Karpas-422 (cell line): ENCODE measurements at places on chromosomes 5 and 9. TPM values are rescaled to one million over a fixed set of nuclear protein-coding genes. Genes with fewer than 3 reads are reported as not detected.

ITGA1 gene
- not detected in 2 replicates for total RNA-seq

CMYA5 gene
- 0.04 and 0.45 TPM in 2 replicates for total RNA-seq

IFNK gene
- total RNA-seq = not detected in 2 replicates

NUDT12 gene
- total RNA-seq = not detected in 2 replicates

GRCh38 chr5:137710086-137710485 is 25.8 kb downstream of the KLHL3 start:
- no peaks in the 10 kb centered on the region for H3K36me3 ChIP-seq
- H3K27ac ChIP-seq = no peak overlapping the region
- DNase-seq = no peak
- no peak overlapping the region for H3K4me3 ChIP-seq

DNA sequence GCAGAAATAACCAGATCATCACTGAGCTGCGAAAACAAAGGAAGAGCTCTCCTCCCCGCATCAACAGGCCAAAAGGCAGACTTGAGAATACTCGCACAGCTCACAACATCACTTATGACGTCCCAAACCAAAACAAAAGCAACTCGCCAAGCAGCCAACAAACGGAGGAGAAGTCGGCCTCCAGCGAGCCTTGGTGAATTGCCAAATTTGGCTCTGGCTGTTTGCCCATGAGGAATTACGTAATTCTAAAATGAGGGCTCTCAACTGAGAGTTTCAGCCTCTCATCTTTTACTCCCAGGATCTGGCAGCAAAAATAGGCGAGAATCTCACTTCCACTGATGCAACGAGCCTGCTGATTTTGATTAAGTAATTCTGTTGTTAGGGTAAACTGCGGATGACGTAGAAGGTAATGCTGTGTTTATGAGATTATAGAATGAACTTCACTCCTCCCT is 51.7 kb upstream of the SEMA6A start:
- H3K4me3 ChIP-seq = no peak overlapping the region
- DNase-seq = no peak
- H3K27ac ChIP-seq = no peak overlapping the region
- H3K4me1 ChIP-seq = no peaks in the 10 kb centered on the region
- no peaks in the 10 kb centered on the region for H3K36me3 ChIP-seq

DNA sequence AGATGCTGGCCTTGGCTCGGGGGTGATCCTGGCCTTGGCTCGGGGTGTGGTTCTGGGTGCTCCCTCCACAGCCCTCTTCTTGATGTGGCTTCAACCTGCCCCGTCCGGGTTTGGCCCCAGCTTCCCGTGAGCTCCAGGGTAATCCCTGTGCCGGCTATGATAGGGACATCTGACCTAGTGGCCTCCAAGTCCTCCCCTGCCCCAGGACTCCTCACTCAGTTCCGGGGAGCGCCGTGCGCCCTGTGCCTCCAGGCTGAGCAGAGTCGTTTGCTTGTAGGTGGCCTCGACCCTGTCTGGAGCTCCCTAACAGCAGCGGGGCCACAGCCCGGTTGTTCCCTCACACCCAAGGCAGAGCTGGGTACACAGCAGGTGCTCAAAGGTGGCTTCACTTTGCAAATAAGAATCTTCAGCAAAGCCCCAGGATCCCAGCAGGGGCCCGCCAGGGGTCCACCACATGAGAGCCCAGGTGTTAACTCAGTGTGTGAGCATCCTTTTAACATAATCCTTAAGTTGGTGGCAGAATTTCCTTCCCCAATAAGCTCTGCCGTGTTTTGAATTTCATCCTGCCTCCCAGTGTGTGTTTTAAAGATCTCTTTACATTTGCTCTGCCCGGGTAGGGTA is 32.3 kb upstream of the CEP72 start:
- no peaks in the 10 kb centered on the region for H3K36me3 ChIP-seq
- no peaks in the 10 kb centered on the region for H3K27me3 ChIP-seq
- no peak overlapping the region for H3K4me3 ChIP-seq
- no peak overlapping the region for H3K27ac ChIP-seq

GRCh38 chr9:135978642-135979546 is 17.7 kb upstream of the UBAC1 start:
- DNase-seq = no peak
- peaks cover 9% of the 10 kb centered on the region for H3K4me1 ChIP-seq
- H3K36me3 ChIP-seq = no peaks in the 10 kb centered on the region
- H3K4me3 ChIP-seq = no peak overlapping the region
- H3K27ac ChIP-seq = no peak overlapping the region
- H3K27me3 ChIP-seq = no peaks in the 10 kb centered on the region

DNA sequence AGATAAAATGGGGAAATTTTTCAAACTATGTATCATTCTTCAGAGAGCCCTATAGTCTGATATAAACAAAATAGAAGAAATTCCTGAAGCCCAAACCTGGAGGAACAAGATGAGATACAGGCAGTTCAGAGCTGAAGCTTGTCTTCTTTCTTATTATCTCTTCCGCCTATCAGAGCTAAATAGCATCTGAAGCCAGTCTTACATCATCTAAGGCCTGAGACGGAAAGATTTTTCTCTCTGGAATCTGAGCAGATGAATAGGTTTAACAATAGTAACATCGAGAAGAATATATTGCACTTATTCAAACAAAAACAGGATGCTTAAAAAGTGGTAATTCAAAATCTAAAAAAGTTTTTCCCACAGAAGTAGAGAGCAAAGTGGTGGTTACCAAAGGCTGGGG is 59.8 kb downstream of the LPAR1 start:
- no peaks in the 10 kb centered on the region for H3K27me3 ChIP-seq
- H3K27ac ChIP-seq = no peak overlapping the region

GRCh38 chr9:33921967-33922895 is 105.3 kb downstream of the UBE2R2 start:
- H3K36me3 ChIP-seq = peaks cover 38% of the 10 kb centered on the region; the same call in 1 of the 2 replicates
- no peak overlapping the region for H3K4me3 ChIP-seq
- no peak overlapping the region for H3K27ac ChIP-seq
- no peaks in the 10 kb centered on the region for H3K27me3 ChIP-seq
- peak; percentile 72 for DNase-seq

DNA sequence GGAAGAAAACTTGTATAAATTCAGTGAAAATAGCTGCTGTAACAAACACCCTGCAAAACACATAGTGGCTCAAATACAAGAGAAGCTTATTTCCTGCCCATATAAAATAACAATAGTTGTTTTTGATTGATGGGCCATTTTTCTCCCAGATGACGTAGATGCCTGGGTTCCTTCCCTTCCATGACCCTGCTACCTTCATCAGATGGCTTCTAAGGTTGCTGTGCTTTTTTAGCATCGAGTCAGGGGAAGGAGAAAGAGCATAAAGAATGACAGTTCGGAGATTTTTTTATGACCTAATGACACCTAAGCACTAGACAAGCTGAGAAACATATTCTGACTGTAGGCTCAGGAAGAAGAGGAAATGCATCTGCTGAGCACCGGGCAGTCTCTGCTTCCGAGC is 34.7 kb upstream of the DPYSL3 start:
- H3K4me3 ChIP-seq = no peak overlapping the region
- H3K4me1 ChIP-seq = peaks cover 22% of the 10 kb centered on the region
- H3K36me3 ChIP-seq = no peaks in the 10 kb centered on the region

GRCh38 chr9:95297316-95297715 is 20.2 kb downstream of the FANCC start:
- H3K36me3 ChIP-seq = no peaks in the 10 kb centered on the region
- H3K27me3 ChIP-seq = no peaks in the 10 kb centered on the region

GRCh38 chr5:32030686-32031085 is 143.4 kb downstream of the GOLPH3 start:
- H3K4me3 ChIP-seq = no peak overlapping the region
- no peak for DNase-seq
- H3K27me3 ChIP-seq = no peaks in the 10 kb centered on the region
- H3K36me3 ChIP-seq = no peaks in the 10 kb centered on the region
- H3K4me1 ChIP-seq = no peaks in the 10 kb centered on the region
- H3K27ac ChIP-seq = no peak overlapping the region

- H3K4me3 ChIP-seq = peak overlapping the region; percentile 61
- peaks cover 80% of the 10 kb centered on the region for H3K4me1 ChIP-seq
- peak overlapping the region; percentile 96 for H3K27ac ChIP-seq
- H3K27me3 ChIP-seq = no peaks in the 10 kb centered on the region
These were observed 38.4 kb upstream of the GRHPR start for GRCh38 chr9:37383876-37384746.

- H3K4me3 ChIP-seq = no peak overlapping the region
- no peaks in the 10 kb centered on the region for H3K27me3 ChIP-seq
- H3K27ac ChIP-seq = no peak overlapping the region
- no peak for DNase-seq
These were observed 832.0 kb upstream of the ARRDC3 start for GRCh38 chr5:92215116-92215515.

- DNase-seq = no peak
- peaks cover 8% of the 10 kb centered on the region for H3K4me1 ChIP-seq
- no peaks in the 10 kb centered on the region for H3K36me3 ChIP-seq
- no peak overlapping the region for H3K27ac ChIP-seq
- no peaks in the 10 kb centered on the region for H3K27me3 ChIP-seq
- no peak overlapping the region for H3K4me3 ChIP-seq
These were observed 107.0 kb upstream of the PCA3 start for GRCh38 chr9:76657265-76657664.

GRCh38 chr9:91712811-91713210 is 237.2 kb downstream of the ROR2 start:
- no peaks in the 10 kb centered on the region for H3K27me3 ChIP-seq
- no peaks in the 10 kb centered on the region for H3K36me3 ChIP-seq
- no peak overlapping the region for H3K27ac ChIP-seq

DNA sequence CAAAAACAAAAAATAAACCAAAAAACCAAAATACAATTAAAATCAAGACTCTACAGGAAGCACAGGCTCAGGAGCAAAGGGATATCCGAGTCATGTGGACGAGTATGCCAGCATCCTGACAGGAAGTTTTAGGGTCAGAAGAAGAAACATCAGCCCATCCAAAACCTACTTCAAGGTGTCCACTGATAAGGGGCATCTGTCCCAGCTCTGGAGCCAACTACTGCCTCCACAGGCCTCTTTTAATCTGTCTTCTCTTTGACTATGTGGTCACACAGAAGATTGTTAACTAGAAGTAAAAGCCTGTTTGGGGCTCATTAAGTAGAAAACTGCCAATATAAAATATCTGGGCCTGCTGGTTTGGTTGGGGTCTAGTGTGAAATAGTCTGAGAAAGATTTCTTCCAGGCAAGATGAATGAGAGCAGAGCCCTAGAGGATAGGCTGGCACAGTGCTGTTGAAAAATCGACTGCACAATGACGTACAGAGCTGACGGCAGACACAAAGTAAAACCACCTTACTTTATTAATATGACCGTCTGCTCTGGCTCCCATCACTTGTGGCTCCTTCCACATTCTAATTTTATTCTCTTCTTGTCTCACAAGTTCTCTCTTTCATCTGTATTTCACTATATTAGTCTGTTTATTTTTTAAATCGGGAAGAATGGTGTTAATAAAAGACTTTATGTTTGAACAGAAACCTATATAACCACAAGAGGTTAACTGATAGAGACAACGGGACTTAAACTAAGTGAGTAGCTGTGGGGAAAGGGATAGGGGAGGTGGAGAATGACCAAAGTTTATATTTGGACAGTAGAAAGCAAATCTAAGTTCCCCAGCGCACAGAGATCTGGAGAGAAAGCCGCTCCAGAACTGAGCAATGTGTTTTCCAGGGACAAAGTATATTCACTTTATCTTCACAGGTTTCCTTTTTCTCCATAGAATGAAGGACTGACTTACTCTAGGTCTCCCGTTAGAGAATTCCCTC is 22.9 kb upstream of the MSH3 start:
- DNase-seq = no peak
- H3K27me3 ChIP-seq = no peaks in the 10 kb centered on the region
- no peak overlapping the region for H3K4me3 ChIP-seq
- H3K4me1 ChIP-seq = peaks cover 8% of the 10 kb centered on the region
- H3K36me3 ChIP-seq = peaks cover 55% of the 10 kb centered on the region

GRCh38 chr9:135468854-135469521 is 10.6 kb upstream of the PPP1R26 start:
- H3K4me3 ChIP-seq = no peak overlapping the region
- H3K27me3 ChIP-seq = no peaks in the 10 kb centered on the region

DNA sequence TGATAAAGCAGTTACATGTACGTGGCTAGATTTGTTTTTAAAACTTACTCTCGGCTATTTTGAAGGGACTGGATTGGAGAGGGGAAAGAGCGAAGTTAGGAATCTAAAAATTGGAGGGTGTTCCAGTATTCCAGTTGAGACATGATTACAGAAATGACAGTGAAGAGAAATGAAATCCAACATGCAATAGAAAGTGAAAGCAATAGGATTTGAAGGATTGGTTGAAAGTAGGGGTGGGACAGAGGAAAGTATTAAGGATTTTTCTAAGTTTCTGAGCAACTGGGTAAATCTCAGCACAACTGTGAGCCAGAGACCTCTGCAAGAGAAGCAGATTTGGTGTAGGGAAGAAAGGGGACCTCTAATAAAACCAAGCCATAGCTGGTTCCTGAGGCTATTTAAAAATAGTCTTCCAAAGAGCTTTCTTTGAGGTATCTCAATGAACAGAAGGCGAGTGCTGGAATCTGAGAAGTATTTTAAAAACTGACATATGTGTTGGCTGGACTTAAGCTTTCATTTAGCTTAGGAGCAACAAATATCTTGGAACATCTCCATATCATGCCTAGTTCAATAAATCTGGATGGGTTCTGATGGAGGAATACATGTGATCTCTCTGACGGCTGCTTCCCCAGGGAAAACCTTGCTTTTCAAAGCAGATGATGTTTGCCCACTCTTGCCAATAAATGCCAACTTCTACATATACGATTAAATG is 110.4 kb upstream of the IFNK start:
- no peak for DNase-seq
- no peaks in the 10 kb centered on the region for H3K4me1 ChIP-seq
- no peaks in the 10 kb centered on the region for H3K36me3 ChIP-seq
- H3K27me3 ChIP-seq = no peaks in the 10 kb centered on the region

DNA sequence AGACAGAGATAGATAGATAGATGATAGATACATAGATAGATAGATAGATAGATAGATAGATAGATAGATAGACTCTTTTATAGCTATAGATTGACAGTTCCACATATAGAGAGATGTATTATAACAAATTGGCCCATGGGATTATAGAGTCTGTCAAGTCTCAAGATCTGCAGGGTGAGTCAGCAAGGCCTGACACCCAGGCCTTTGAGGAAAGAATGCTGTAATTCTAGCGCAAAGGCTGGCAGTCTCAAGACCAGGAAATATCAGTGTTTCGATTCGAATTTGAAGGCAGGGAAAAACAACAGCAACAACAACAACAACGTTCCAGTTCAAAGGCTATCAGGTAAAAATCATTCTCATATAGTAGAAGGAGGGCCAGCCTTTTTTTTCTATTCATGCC is 339.2 kb upstream of the CDH9 start:
- no peak for DNase-seq
- H3K27ac ChIP-seq = no peak overlapping the region
- no peaks in the 10 kb centered on the region for H3K27me3 ChIP-seq
- H3K36me3 ChIP-seq = no peaks in the 10 kb centered on the region
- H3K4me3 ChIP-seq = no peak overlapping the region
